ENCODE measurements at places on chromosomes 5 and 9. TPM values are rescaled to one million over a fixed set of nuclear protein-coding genes. Genes with fewer than 3 reads are reported as not detected.

Gene LRRC70
- 1.7 TPM for total RNA-seq

Gene IL3
- total RNA-seq: not detected

Gene PTGS1
- 0.69 TPM for total RNA-seq

Gene CATSPER3
- not detected for total RNA-seq

Gene ANKRD20A1
- total RNA-seq: not detected

Gene GPR150
- total RNA-seq: not detected

- DNase-seq: no peak
These were observed 175.8 kb upstream of the ADCY2 start for GRCh38 chr5:7220156-7220555.

GRCh38 chr9:133349965-133350616, 2.1 kb downstream of the RPL7A start:
- no peak for DNase-seq

GRCh38 chr5:35830587-35830986, 26.1 kb upstream of the IL7R start:
- no peak for DNase-seq

DNA sequence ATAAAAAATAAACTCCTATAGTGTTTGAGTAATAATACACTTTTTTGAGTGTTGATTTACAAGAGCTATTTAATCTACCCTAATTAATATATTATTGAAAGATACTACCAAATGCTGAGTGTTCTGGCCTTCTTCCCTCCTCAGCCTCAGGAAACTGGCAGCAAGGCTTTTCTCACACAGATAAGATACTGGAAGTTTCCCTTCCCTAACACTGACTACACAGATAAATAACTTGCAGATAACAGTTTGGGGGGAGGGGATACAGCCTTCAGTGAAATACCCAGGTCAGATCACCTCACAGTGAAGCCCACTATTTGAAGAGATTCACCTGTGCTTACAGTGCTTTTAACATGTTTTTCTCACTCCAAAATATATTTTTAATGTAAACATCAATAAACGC, 1.6 kb upstream of the NIPSNAP3A start:
- no peak for DNase-seq

- DNase-seq: no peak
These were observed 87.6 kb upstream of the PLCXD3 start for GRCh38 chr5:41598011-41598410.

DNA sequence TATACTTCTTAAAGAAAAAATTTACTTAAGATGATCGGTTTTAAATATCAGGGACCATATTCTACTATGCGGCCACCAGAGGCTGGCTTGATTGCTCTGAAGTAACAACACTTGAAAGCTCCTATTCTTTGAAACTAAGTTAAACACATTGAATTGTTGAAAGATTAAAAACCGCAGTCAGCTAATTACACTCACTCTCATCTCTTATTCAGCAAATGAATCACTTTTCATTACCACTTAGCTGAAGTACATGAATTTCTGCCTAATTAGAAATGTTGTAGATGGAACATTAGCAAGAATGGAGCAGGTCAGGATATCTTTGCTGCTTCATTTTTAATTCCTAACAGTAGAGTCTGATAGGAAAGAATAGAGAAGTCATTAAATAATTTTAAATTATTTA, 42.3 kb downstream of the LSM11 start:
- no peak for DNase-seq

DNA sequence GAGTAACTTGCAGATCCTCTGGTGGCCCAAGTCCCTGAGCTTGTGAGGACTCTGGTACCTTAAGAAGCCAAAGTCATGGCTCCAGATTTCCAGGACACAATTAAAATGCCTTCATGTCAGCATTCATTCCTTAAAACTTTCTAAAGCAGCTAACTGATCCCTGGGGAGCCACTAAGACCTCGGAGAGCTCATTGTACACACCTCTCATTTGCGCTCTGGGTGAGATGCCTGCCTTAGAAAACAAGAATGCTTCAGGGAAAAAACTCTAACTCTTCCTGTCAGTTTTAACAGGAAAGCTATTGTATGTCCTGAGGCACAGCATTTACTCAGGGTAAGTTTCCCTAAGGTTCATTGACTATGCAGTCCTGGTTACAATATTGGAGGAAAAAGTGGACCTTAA, 285.0 kb downstream of the EFNA5 start:
- no peak for DNase-seq

DNA sequence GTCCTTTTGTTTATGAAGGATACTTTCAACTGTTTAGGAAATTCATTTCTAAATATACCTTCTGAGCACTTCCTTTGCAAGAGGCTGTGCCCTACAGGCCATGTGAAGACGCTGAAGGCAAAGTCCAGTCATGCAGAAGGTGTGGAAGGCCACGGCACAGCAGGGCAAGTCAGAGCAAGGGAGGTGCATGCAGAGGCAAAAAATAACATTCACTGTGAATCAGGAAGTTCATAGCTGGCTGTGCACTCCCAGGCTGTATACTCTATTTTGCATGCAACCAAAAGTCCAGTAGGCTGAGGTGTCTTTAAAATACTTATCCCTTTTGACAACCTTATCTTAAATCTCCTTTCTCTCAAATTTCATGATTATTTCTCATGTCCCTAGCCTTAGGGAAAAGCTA, 50.3 kb downstream of the GNAQ start:
- no peak for DNase-seq

DNA sequence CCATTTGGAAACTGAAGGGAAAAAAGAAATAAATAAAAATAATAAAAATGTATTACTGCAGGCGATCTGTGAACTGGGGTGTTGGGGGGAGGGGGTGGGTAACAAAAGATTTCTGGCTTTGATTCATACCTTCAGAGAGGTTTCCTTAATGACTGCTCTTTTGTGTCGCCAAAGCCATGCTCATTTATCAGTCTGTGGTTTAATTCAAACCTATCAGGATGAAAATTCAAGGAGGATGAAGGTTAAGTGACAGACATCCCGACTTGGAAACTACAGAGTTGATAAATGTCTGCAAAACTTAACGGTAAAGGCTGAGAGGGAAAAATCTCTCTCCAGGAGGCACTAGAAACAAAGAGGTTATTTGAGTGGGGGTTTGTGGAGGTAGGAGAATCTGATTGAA, 278.2 kb downstream of the PSAT1 start:
- no peak for DNase-seq

Data from H7 (cell line).